ENCODE measurements at places on chromosomes 1 and 21. TPM values are rescaled to one million over a fixed set of nuclear protein-coding genes. Genes with fewer than 3 reads are reported as not detected.

The PDZK1 gene
- 0.31 TPM for total RNA-seq

The CD55 gene
- 4.7 TPM for total RNA-seq

The RPE65 gene
- 0.31 TPM for total RNA-seq

The FAM131C gene
- total RNA-seq: 1.9 TPM

The ACKR1 gene
- total RNA-seq: 2.5 TPM

The C1orf226 gene
- total RNA-seq: 7.5 TPM

The NCAM2 gene
- total RNA-seq: 60.1 TPM

The NTNG1 gene
- 14.4 TPM for total RNA-seq

The KRTAP10-8 gene
- total RNA-seq: not detected

The HSD3B1 gene
- total RNA-seq: not detected

The HCN3 gene
- total RNA-seq: 27.2 TPM

The TMCC2 gene
- total RNA-seq: 46.3 TPM

The FAM151A gene
- not detected for total RNA-seq

The ACTA1 gene
- total RNA-seq: 1.6 TPM

The TSACC gene
- not detected for total RNA-seq

The NOL9 gene
- total RNA-seq: 52.9 TPM

The INTS3 gene
- total RNA-seq: 68.9 TPM

The KCNE2 gene
- total RNA-seq: not detected

The ASPM gene
- 16.6 TPM for total RNA-seq

The TMEM200B gene
- 0.63 TPM for total RNA-seq

The GJA9 gene
- not detected for total RNA-seq
